ENCODE measurements at places on chromosomes 5 and 9. TPM values are rescaled to one million over a fixed set of nuclear protein-coding genes. Genes with fewer than 3 reads are reported as not detected.

Gene PTGS1
- polyA plus RNA-seq = 2.4 TPM

Gene SLC36A2
- 0.30 TPM for polyA plus RNA-seq

Gene SLC1A3
- 16.8 TPM for polyA plus RNA-seq

Gene CCDC187
- 0.02 TPM for polyA plus RNA-seq

Gene FUT7
- not detected for polyA plus RNA-seq

Gene UBTD2
- polyA plus RNA-seq = 14.5 TPM

Gene JAKMIP2
- 2.4 TPM for polyA plus RNA-seq

Gene AJM1
- polyA plus RNA-seq = 0.33 TPM

Gene PARP8
- 16.6 TPM for polyA plus RNA-seq

Gene PIP5K1B
- polyA plus RNA-seq = 2.2 TPM

Gene POLR3G
- polyA plus RNA-seq = 119 TPM

Gene PTGES2
- polyA plus RNA-seq = 119 TPM

Gene FAM78A
- 4.1 TPM for polyA plus RNA-seq

Gene CLIC3
- 0.33 TPM for polyA plus RNA-seq

Gene MSX2
- 0.24 TPM for polyA plus RNA-seq

Gene HTR1A
- polyA plus RNA-seq = 6.5 TPM

Gene MLANA
- not detected for polyA plus RNA-seq

Gene SPINK5
- polyA plus RNA-seq = 0.97 TPM

Gene ADAMTS19
- 21.4 TPM for polyA plus RNA-seq

Gene TSSK1B
- 0.08 TPM for polyA plus RNA-seq

Gene NR2F1-AS1
- polyA plus RNA-seq = 5.6 TPM

Gene MARCHF11
- 0.30 TPM for polyA plus RNA-seq

Gene BTNL9
- 0.46 TPM for polyA plus RNA-seq

Gene SLC34A3
- 0.06 TPM for polyA plus RNA-seq

Gene STOM
- polyA plus RNA-seq = 20.5 TPM

Gene C1QTNF2
- 1.4 TPM for polyA plus RNA-seq

Gene LURAP1L
- polyA plus RNA-seq = 0.63 TPM

Gene KLF9
- polyA plus RNA-seq = 0.47 TPM

Gene CDH10
- polyA plus RNA-seq = 0.05 TPM

Gene PPWD1
- polyA plus RNA-seq = 5.0 TPM

Data from H1 (cell line).